Right kidney (tissue), 9 donors: ENCODE measurements at places on chromosomes 3 and 15.

DNA sequence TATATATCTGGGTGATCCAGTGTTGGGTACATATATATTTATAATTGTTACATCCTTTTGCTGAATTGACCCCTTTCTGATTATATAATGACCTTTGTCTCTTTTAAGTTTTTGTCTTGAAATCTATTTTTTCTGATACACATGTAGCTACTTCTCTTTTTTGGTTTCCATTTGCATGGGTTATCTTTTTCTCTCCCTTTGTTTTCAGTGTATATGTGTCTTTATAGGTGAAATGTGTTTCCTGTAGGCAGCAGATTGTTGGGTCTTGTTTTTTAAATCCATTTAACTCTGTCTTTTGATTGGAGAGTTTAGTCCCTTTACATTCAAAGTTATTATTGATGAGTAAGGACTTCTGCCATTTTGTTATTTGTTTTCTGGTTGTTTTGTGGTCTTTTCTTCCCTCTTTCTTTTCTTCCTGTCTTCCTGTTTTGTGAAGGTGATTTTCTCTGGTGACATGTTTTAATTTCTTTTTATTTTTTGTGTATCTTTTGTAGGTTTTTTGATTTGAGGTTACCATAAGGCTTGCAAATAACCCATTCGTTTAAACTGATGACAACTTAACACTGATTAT, 56.8 kb downstream of the STARD9 start:
- DNase-seq = no peak

GRCh38 chr3:189297932-189298331, 126.2 kb downstream of the TPRG1 start:
- DNase-seq = no peak

DNA sequence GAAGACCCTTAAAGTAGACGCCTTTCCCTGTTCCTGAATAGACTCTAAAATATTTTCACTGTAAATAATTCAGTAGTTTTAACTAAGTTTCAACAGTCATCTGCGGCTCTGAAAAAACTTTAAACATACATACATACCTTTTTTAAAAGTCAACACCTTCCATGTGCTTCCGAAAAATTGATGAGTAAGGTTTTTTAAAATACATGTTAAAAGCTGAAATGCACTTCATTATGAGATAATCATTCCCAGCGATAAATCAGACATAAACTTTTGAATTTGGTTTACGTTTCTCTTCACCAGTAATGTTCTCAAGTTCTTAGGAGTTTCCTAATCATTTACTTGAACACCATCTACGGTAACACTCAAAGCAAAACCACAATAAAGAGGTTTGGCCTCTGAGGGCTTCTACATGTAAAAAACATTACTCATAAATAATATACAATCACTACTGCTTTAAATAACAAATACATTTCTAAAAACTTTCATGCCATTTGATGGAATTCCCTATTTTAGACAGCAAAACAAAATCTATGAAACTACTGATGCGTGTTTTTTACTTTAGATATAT, 403.5 kb downstream of the SHQ1 start:
- DNase-seq = no peak

GRCh38 chr15:51448622-51449399, 107.4 kb downstream of the GLDN start:
- no peak for DNase-seq

GRCh38 chr3:42355612-42356011, 54.8 kb downstream of the LYZL4 start:
- DNase-seq = no peak

GRCh38 chr15:99928429-99928981, 195.3 kb upstream of the LYSMD4 start:
- DNase-seq = peak; percentile 81

GRCh38 chr15:73246898-73247297, 121.9 kb downstream of the HCN4 start:
- DNase-seq = no peak
